ENCODE measurements at places on chromosomes 12 and 14.

- no peak for DNase-seq
These were observed 452.2 kb downstream of the IPO8 start for GRCh38 chr12:30243426-30243825.

- no peak for DNase-seq
These were observed 437.3 kb downstream of the TMEM132D start for GRCh38 chr12:129466499-129466898.

- DNase-seq: no peak
These were observed 65.7 kb upstream of the SOX5 start for GRCh38 chr12:24014915-24015832.

DNA sequence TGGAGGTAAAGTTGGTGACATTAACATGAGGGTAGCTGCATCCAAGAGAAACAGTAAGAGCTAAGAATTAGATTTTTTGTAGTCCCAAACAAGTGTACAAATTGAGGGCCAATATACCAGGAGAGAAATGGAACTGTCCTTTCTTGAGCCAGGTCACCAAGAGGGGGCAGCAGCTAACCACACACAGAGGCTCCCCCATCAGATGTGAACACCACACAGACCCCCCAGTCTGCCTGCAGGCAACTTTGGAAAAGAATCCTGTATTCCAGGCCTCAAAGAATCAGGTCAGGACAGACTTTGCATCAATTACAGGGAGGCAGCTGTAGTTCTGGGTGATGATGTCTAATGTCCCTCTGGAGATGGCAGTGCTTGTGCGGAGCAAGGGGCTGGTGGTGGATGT, 77.9 kb downstream of the SPTB start:
- no peak for DNase-seq

- DNase-seq: no peak
These were observed 290.7 kb upstream of the TMPO start for GRCh38 chr12:98224584-98225221.

- peak; percentile 46 for DNase-seq
These were observed 68.6 kb downstream of the ACTN1 start for GRCh38 chr14:68910540-68910939.

DNA sequence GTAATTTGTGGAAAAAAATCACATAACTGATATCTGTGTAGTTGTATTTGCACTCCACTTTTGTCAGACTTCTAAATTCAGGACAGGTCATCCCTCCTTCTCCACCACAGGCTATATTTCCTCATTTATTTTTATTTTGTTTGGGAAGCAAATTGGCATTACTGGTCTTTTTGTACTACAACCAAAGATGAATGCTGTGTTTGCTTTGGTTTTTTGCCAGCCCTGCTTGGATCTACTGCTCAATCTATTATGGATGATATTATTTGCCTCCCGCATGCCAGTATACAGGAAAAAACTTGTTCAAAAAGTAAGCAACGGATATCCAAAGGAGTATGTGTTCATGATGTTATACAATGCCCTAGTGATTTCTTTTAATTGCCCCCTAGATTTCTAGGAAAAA, 948.8 kb downstream of the TRHDE start:
- no peak for DNase-seq

DNA sequence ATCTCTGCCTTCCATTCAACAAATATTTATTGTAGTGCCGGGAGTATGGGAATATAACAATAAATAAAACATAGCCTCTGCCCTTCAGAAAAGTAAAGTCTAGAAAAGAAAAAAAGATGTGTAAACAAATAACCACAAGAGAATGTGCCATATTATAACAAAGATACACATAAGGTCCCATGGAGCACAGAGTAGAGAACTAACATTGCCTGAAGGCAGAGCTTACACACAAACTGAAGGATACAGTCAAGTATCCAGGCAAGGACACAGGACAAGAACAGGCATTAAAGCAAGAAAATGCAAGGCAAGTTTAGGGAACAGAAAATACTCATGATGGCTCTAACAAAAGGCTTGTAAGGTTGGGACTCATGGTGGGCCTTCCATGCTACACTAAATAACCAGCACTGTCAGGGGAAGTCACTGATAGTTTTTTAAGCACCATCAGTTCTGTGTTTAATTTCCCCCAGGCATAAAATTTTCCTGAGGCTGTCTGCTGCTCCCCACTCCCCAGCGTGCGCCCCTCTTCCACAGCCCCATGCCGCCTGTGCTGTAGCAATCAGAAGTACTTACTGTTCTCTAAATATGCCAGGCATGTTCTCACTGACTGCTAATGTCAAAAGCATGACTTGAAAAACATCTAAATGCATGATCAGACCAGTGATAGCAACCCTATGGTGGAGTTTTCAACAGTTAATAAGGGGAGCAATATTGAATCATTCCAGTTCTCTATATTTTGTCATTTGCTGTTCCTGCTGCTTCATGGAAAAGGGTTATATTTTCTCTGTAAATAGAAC, 77.8 kb downstream of the ANKS1B start:
- DNase-seq: no peak

GRCh38 chr12:25585662-25586061, 32.6 kb upstream of the LMNTD1 start:
- no peak for DNase-seq

- no peak for DNase-seq
These were observed 377.1 kb upstream of the KITLG start for GRCh38 chr12:88957358-88957757.

DNA sequence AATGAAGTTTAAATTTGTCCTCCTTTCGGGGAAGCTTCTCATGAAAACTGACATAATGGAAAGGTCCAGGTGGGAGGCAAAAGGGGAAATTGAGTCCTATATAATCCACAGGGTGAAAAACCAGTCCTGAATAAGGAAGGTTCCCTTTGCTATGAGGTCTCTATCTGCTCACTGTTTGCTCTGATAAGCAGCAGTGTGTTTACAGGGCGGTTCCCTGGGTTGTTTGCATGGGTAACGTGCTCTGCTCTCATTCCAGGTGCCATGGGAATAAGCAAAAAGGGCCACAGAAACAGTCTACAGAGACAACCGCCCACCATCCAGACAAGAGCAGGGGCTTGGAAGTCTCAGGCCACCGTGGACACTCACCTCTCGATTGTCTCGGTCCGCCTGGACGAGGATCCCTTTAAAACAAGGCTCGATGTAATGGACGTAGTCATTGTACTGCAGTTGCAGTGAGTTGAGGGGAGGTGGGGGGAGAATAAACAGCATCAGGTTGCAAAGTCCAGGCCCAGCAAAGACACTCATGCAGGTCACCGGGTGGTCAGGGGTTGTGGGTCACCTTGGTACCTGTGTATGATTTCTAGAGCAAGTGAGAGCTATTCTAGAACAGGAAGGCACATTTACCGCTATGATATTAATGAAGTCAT, 32.7 kb downstream of the CACNA2D4 start:
- no peak for DNase-seq

All from stimulated activated naive CD8-positive, alpha-beta T cell treated with anti-CD3 and anti-CD28 coated beads, Interleukin-15, amount 100 ng/mL, for 72 hours (primary cell).